ENCODE measurements at places on chromosomes 4 and X.

GRCh38 chr4:118954246-118954645 lies 65.6 kb downstream of the SYNPO2 start:
- no peak for DNase-seq

DNA sequence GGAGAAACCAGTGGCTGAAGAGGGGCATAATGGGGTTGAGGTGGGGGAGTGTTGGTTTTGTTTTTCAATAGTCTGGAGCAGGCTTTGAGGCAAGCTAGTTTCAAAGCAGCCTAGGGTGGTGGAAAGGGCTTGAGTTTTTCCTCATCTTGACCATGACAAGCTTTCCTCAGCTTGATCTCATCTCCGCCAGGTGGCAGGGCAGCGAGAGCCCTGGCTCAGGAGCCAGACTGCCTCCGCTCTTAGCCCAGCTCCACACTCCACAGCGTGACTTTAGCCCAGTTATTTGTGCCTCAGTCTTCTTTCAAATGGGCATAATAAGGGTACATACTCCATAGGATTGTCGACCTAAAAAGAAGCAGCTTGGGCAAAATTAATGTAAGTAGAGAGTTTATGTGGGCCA lies 29.9 kb upstream of the SOWAHD start:
- DNase-seq = peak; percentile 41

GRCh38 chr4:911221-911751 lies 20.8 kb downstream of the GAK start:
- no peak for DNase-seq

- DNase-seq = no peak
Observed at GRCh38 chr4:176641237-176641636, 151.5 kb downstream of the VEGFC start.

DNA sequence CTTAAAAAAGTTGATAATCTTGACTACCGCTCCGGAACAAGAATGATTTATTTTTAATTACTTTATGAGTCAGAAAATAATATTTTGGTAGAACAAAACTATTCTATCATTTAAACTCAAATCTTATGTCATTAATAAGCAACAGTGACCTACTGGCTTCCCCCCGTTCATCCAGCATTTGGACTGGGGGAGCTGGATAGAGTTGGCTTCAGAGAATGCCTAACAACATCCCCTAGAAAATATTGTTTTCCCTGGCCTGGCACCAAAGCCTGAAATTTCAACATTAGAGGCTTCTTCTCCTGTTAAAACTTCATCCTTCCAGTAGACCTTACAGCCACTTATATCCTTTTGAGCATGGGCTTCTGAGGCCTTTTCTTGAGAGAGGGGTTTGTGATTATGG lies 55.7 kb upstream of the PDLIM3 start:
- DNase-seq = no peak

DNA sequence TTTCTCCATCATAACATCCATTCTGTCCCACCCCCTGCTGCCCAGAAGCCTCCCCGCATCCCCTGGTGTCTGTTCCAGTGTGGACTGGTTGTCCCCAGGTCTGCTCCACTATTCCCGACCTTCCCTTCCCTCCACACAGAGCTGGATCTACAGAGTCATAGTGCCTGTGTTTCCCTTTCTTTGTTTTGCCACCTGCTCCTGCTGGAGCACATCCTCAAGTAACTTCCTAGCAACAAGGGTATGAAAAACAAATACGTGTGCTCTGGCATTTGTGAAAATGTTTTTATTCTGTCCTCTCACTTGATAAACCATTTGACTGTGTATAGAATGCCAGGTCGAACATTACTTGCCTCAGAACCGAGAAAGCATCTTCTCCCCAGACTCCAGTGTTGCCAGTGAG lies 29.9 kb upstream of the ADRA2C start:
- no peak for DNase-seq

DNA sequence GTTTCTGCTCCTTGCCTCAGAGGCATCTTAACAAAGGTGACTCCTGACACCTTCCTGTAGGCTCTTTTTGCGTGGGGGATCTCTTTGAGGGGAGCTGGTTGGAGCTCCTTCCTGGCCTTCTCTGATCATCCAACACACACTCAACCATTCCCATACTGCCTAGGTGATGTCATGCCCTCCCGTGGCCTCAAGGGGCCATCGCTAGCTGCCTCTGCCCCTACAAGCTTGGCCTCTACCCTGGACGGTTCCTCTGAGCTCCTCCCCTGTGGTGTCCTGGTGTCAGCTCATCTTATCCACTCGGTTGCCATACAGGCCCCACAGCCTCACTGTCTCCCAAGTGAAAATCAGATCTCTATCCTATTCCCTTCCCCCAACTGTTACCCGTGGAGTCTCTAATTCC lies 13.7 kb upstream of the ZNF185 start:
- DNase-seq = no peak

DNA sequence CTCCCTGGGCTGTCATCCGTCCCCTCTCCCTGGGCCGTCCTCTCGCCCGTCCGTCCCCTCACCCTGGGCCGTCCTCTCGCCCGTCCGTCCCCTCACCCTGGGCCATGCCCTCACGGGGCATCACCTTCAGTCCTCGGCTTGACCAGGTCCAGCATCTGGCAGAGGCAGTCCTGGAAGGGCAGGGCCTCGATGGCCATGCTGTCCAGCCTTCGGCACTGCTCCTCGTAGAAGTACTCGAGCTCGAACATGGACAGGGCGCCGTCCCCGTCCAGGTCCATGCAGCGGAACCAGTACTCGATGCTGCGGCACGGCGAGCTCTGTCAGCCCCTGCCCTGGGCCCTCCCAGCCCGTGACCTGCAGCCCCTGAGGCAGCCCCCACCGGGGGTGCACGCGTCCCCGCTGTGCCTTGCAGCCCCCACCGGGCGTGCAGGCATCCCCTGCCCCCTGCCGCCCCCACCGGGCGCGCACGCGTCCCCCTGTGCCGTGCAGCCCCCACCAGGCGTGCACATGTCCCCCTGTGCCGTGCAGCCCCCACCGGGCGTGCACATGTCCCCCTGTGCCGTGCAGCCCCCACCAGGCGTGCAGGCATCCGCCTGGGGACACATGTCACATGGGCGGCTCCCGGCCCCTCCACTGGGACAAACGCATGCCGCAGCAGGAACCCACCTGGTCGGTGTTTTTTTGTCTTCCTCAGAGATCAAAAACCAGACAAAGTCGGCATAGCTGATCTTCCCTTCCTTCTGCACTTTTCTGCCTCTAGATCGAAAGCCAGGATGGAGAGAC lies 22.2 kb upstream of the GTPBP6 start:
- DNase-seq = no peak

DNA sequence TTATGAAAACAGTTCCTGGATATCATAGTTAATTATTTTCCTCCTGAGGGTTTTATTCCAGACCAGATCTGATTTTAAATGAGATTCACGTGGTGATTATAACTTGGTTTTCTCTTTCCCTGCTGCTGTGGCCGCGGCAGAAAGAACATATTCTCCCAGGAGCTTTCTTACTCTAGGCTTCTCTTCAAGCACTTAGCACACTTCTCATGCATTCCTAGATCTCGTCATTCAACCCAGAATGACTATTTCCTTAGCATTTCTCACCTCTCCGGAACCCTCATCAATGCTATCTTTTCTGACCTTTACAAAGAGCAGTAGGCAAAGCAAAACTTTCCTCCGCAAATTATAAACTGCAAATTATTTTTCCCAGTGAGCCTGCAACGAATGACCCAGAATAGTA lies 122.9 kb downstream of the GPAT3 start:
- DNase-seq = no peak

Measured in SK-N-DZ (cell line).